CD14-positive monocyte (primary cell): ENCODE measurements at places on chromosomes 3 and 15.

DNA sequence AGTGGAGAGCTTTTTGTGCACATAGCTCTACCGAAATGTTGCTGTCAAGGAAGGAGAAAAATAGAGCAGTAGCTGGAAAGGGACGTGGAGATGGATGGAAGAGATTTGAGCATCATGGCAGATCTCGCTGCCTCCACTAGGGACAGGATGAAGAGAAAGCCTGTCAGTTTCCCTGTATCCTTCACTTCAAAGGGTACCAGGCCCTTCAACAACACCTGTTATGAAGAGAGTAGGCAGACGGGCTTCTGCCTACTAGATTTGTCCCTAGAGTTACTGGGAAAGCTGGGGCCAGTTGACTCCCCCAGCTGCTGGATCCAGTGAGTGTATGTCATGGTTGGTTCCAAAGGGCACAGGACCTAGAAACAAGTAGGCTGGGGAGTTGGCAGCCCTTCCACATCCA lies 150.8 kb downstream of the TLE3 start:
- no peak for DNase-seq

GRCh38 chr3:195271410-195272243 lies 668 bp upstream of the XXYLT1 start:
- peak; percentile 68 for DNase-seq

GRCh38 chr15:38002883-38003477 lies 68.5 kb downstream of the TMCO5A start:
- peak; percentile 49 for DNase-seq

GRCh38 chr15:39892418-39892817 lies 27.6 kb downstream of the GPR176 start:
- DNase-seq, result no peak

DNA sequence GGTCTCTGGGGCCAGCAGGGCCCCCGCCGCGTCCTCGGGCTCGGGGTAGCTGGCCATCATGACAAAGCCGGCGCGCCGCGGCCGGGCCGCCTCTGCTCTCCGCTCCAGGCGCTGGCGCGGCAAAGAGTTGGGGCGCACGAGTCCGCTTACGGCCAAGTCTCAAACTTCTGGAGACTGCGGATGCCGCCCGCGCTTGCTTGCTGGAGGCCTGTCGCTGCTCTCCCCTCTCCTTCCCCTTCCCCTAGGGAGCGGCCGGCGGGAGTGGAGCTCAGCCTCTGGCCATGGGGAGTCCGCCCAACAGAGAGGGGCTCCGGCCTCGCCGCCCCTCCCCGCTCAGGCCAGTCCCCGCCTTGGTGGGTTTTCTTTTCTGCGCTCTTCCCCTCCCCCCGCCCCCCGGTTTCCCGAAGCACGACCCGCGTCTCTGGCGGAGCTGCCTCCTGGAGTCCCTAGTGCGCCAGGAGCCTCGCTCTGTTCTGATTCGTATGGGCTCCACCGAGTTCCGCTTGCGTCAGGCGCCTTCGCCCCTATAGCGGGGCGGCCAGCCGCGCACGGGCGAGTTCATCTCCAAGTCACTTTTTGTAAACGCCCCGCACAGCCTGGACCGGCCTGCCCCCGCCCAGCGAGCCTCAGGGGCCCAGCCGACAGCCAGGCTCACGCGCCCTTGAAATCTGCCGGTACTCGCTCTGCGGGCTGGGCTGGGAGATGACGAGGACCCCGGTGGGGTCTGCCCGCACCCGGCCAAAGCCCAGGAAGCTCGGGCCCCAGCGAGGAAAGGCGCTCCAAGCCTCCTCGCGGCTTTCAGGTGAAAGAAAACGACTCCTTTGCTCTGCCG lies at the start of the genes FOXL2 and FOXL2NB:
TSS of gene FOXL2 (minus strand) at position 475 of the 832 bp plus-strand sequence. CDS start at position 60, 415 bp downstream.
TSS of gene FOXL2NB (plus strand) at position 555 of the 832 bp plus-strand sequence. CDS start at position 703, 148 bp downstream.
- DNase-seq, result peak; percentile 50
